ENCODE measurements at places on chromosomes 12 and 14.
A peak's percentile ranks its signal among the peaks of the same experiment; 100 is the strongest.

GRCh38 chr14:103806805-103807204 lies 40.6 kb downstream of the PPP1R13B start:
- no peak for DNase-seq

DNA sequence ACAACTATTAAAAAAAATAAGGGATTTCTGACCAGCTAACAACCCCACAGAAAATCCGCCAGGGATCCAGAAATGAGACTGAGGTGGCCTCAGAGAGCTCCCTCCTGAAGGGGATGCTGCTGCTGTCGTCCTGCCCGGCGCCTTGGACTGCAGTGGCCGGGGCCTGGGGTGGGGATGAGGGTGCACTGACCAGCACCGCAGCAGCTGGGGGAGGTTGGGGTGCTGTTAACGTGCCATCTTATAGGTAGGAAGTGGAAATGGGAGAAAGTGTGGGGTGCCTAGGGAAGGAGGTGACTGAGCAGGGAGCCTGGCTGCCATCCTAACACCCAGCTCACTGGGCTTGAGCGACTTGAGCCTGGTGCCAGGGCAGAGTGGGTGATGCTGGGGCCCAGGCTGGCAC lies 32.0 kb downstream of the DDX11 start:
- no peak for DNase-seq

GRCh38 chr12:89649139-89649538 lies 59.5 kb downstream of the ATP2B1 start:
- DNase-seq: no peak

DNA sequence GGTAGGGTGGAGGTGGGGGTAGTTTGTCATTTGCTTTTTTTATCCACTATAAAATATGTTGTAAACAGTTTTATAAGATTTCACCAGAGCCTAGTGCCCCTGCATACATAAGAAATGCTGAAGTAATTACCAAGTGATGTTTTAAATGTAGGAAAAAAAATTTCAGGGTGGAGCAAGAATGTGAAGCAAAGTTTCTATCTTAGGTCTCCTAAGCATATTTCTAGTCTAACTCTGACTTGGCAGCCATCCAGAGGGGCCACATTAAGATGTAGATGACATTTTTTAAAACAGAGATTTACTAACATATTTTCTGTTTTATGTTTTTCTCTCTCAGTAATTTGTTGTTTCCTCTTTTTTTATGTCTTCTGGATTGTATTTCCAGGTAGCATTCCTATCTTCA lies 15.8 kb upstream of the KRAS start:
- DNase-seq: peak; percentile 71

DNA sequence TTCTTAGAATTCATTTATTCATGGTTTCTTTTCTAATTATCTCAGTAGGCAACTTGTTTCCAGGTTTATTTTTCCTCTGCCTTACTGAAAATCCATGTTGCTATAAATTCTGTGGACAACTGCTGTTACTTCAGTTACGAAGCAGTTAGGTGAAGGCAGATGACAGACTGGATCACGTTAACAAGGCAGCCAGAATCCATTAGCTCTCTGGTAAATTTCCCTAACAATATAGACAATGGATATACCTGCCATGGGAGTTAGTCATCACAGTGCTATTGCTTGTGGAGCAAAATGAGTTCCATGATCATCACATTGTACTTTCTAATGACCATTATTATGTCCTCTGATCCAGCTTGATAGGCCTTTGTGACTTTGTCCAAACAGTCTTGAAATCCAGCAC lies 291.5 kb downstream of the NELL2 start:
- no peak for DNase-seq

DNA sequence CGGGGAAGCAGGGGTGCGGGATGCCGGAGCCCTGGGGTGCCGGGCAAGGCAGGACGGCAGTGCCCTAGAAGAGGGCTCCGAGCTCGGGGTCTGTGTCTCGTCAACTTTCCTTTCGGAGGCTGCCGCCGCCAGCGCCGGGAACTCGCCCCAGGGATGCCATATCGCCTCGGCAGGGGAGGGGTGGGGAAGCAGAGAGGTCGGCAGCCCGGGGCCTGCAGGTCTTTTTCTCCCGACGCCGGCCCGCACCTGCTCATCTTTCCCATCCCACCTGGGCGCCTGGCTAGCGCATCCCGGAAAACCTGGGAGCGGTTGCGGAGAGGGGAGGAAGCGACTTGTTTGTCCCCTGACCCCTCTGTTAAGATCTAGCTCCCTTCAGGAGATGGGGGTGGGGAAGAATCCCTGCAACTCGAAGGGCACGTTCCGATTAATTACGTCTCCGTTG lies 547 bp downstream of the CNTN1 start:
- DNase-seq: no peak

DNA sequence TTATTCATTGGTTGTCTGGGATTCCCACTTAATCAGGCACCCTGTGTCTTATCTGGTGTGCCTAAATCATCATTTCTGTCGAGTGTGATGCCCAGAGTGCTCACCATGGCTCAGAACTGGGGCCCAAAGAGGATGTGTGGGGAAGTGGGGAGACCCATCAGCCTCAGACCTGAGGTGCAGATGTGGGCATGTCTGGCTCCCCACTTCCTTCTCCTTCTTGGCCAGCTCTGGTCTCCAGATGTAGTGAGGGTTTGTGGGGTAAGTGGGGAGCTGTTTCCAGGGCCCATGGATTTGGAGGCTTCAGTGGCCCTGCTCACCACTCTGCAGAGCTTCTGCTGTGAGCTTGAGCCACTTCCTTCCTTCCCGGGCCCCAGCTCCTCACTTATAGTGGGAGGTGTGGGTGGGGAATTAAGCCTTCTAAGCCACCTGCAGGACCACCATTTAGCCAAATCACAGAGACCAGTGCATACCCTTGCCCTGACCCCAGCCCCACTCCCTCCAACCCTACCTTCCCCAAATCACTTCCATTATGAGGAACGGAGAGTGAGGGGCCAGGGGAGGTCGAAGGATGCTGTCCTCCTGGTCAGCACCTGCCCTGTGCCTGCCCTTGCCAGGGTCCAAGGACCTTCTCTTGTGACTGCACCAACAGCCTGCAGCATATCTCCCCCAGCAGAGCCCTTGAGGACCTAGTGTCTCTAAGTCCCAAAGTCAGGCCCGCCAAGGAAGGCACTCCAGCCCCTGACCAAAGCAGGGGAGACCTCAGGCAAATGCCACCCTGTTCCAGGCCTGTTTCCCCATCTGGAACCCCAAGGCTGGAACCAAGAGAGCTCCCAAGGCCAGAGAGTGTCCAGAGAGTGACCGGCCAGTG lies 278.2 kb upstream of the RTL1 start:
- no peak for DNase-seq

- no peak for DNase-seq
Observed at GRCh38 chr14:65352964-65353530, 59.5 kb upstream of the FUT8 start.

DNA sequence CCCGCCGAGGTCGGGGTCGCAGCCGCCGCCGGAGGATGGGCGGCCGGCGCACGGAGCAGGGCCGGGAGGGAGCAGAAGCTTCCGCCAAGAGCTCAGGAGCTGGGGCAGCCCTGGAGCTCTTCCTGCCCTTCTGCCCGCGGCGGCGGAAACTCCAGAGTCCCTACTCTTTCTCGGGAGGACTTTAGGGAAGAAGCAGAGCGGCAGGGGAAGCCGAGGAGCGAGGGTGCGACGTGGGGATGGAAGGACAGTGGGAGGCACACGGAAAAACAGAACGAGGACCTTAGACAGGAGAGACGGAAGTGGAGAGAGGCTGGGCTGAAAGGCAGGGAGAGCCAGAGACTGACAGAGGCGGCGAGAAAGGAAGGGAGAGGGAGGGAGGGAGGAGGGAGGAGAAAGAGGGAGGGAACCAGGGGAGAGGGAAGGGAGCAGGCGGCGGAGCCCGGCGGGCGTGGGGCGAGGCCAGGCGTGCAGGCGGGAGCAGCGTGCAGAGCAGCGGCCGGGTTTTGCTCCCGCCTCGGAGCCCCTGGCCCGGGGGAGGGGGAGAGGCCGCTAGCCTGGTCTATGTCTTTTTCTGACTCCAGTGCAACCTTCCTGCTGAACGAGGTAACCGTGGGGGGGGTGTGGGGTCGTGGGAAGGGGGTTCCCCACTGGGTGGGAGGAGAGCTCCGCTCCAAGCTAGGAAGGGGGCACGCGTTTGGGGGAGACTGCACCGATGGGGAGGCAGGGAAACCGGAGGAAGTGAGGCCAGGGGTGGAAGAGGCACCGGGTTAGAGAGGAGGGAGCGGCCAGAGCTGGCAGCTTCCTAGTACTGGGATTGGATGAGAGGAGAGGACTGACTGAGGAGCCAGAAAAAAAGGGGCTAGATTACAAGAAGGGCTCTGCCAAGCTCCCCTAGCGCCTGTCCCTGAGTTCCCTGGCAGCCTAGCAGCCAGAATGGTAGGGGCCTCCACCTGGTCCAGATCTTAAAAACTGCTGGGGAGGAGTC lies 2.9 kb upstream of the CACNB3 start:
- peak; percentile 86 for DNase-seq
